MV-4-11 (cell line): ENCODE measurements at places on chromosomes 2 and 18.
A peak's percentile ranks its signal among the peaks of the same experiment; 100 is the strongest.

DNA sequence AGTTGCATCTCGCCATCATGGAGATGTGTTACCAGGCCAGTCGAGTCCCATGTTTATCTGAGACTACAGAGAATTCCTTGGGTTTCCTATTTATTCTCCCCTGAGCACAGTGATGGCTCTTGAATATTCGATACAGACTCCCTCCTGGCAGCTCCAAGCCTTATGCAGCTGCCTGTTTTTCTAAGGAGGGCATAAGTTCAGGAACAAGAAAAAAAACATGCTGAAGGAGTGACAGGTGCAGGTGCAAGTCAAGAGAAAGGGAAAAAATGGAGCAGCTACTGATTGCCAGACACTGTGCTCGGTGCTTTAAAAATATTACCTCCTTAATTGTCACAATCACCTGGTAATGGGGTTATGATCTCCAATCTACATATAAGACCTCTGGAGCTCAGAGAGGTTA lies 177.2 kb upstream of the DPP10 start:
- DNase-seq: no peak

GRCh38 chr2:42961961-42962360 lies 169.6 kb upstream of the HAAO start:
- DNase-seq: peak; percentile 43

DNA sequence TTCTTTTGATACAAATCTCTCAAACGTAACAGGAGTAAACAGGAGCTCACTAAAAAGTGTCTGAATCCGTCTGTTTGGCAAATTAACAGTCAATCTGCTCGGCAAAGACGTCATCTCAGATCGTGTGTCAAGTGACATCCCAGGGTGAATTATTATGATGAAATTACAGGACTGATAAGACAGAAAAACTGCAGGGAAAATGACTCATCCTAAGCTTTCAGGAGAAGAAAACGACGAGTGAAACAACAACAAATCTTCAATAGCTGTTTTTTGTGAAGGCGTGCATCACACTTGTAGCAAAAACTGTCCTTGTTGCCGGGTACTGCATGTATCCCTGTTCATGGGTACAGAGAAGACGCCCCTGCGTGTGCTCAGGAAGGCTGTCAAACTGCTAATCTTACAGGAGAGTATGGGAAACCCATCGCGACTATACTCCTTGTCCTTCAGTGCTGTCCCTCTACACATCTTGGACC lies 24.9 kb downstream of the EPB41L3 start:
- DNase-seq: no peak

DNA sequence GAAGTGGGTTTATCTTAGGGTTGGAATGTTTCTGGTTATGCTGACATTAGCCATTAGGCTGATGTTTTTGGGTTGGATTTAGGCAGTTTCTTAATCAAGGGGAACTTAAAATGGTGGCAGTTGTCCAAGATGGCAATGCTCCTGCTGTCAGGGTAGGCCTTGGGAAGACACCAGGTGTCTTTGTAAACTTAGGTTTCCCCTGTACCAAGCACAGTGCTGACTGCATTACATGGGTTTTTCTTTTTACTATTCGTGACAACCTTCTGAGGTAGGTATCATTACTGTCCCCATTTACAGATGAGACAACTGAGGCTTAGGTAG lies 528 bp upstream of the ATG16L1 start:
- no peak for DNase-seq

DNA sequence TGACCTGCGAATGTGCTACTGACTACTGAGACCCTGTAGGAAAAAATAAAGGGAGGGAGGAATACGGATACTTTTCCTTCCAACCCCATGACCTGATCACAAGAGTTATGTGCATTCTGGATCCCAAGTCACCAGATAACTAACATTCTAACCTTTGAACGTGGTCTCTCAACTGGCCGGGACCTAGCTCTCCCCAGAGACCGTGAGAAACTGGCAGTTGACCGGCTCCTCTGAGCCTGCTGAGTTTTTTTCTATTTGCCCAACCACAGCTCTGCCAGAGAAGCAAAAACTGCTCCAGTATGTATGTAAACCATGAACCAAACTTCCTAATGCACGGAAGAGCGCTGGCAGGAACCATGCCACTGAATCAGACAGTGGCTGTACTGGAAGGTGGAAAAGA lies 47.5 kb upstream of the PTMA start:
- no peak for DNase-seq

DNA sequence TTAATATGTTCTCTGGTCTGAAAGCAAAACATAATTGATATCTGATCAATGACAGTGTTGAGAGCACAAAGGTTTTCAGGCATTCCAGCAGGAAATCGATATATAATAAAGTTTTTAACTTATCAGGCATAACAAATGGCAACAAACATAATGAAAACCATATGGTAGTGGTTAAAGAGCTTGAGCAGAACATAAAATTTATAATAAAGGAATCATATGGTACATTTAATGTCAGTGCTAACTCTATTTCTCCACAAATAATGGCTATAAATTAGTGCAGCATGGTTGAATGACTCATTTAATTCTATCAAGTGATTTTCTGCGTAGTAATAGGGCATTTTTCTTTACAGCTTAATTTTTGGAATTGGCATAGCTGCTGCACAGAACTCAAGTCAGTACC lies 306.2 kb downstream of the FSIP2 start:
- no peak for DNase-seq

DNA sequence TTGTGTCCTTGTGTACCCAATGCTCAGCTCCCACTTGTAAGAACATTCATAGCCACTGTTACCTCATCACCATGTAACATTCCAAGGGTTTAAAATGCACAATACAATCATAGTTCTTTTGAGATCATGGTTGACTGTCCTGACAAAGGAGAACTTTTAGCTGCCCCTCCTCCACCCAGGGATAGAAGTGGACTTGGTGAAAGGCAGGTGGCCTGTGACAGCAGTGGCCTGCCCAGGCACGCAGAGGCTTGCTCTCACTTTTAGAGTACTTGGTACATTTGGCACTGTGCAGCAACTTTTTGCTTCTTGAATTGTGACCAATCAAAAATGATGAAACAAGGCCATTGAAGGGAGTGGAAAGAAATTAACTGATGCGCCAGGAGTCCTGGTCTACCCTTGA lies 108.7 kb downstream of the ANKRD44 start:
- DNase-seq: no peak

DNA sequence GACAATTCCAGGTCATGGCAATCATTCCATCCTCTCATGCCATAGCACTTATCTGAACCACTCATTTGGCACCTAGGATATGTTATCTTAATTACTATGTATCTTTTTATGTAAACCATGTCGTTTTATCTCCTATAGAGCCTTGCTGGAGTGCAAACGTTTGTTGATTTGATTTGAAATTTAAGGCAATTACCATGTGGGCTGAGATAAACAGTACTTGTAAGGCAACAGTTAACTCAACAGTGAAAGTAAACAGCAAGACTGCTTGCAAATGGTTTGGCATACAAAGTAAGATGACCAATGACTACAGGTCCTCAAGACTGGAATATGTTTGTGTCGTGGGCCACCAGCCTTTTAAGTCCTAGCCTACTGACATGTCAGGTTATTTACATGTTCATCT lies 133.7 kb upstream of the ZFP36L2 start:
- no peak for DNase-seq

- no peak for DNase-seq
These were observed 31.7 kb downstream of the MBP start for GRCh38 chr18:77100751-77101355.

GRCh38 chr2:158940356-158940755 lies 28.1 kb upstream of the TANC1 start:
- no peak for DNase-seq

GRCh38 chr2:20212871-20213503 lies 11.9 kb downstream of the SDC1 start:
- no peak for DNase-seq

DNA sequence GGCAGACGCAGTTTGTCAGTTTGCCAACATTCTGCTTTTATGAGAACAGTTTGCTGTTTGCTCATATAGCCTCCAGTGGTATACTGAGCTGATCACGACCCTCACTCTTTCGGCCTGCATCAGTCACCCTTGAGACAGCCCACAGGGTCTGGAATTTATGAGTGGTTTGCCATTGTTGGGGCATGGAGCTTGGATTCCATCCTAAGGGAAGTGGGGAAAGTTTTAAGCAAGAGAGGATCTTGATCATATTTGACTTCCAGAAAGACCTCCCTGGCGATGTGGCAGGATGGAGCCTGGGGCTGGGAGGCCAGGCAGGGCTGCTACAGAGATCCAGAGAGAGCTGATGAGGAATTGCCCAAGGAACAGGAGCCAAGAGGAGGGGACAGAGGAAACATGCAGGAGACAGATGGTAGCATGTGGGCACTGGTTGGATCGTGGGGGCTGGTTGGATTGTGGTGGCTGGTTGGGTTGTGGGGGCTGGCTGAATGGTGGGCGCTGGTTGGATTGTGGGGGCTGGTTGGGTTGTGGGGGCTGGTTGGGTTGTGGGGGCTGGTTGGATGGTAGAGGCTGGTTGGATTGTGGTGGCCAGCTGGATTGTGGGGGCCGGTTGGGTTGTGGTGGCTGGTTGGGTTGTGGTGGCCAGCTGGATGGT lies 27.3 kb upstream of the GPR17 start:
- no peak for DNase-seq

GRCh38 chr18:28794459-28795245 lies 617.7 kb upstream of the CDH2 start:
- no peak for DNase-seq

GRCh38 chr2:40353231-40353630 lies 98.7 kb downstream of the SLC8A1 start:
- DNase-seq: no peak

DNA sequence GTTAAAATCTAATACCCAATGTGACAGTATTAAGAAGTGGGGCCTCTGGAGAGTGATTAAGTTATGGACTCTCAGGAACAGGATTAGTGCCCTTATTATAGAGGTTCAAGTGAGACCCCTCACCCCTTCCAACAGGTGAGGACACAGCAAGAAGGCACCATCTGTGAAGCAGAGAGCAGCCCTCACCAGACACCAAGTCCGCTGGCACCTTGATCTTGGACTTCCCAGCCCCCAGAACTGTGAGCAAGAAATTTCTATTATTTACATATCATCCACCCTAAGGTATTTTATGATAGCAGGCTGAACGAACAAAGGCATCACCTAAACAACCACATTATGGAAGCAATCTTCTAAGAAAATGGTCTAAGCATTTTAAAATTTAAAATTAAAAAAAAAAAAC lies 59.0 kb downstream of the HDAC4 start:
- DNase-seq: no peak

DNA sequence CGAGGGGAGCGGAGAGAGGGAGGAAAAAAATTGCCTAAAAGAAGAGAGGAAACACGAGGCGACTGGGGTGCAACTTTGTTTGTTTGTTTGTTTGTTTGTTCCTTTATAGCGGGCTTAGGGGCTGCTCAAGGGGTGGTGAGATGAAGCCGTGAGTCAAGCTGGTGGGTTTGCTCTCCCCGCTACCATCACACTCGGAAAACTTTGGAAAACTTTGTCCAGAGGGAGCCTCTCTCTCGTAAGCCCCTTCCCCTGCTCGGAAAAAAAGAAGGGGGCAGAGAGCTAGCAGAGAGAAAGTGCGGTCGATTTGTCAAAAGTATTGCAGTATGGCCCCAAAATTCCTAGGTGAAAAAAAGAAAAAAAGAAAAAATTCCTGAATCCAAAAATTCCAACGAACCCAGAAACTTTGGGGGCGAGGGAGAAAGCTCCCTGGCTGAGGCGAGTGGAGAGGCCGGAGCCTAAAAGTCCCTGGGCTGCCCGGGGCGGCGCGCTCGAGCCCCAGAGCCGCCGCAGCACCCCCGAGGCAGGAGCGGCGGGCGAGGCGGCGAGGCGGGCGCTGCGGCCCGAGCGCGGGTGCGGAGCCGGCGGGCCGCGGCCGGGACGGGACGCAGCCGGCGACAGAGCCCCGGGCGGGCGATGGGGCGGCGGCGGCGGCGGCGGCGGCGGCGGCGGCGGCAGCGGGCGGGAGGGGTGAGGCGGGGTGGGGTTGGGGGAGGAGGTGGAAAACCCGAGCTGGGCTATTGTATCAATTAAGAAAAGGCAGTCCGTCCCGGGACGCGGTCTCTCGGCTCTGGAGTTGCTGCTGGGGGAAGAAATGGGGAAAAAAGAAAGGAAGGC lies 558 bp upstream of the CYP26B1 start:
- DNase-seq: no peak

GRCh38 chr18:76977684-76978232 lies 154.8 kb downstream of the MBP start:
- DNase-seq: no peak

GRCh38 chr2:47271054-47272000 lies 116.2 kb upstream of the STPG4 start:
- no peak for DNase-seq

- no peak for DNase-seq
These were observed 2.6 kb downstream of the MAB21L4 start for GRCh38 chr2:240893363-240893844.

- DNase-seq: peak; percentile 87
These were observed 13.7 kb upstream of the INO80C start for GRCh38 chr18:35511428-35511827.

DNA sequence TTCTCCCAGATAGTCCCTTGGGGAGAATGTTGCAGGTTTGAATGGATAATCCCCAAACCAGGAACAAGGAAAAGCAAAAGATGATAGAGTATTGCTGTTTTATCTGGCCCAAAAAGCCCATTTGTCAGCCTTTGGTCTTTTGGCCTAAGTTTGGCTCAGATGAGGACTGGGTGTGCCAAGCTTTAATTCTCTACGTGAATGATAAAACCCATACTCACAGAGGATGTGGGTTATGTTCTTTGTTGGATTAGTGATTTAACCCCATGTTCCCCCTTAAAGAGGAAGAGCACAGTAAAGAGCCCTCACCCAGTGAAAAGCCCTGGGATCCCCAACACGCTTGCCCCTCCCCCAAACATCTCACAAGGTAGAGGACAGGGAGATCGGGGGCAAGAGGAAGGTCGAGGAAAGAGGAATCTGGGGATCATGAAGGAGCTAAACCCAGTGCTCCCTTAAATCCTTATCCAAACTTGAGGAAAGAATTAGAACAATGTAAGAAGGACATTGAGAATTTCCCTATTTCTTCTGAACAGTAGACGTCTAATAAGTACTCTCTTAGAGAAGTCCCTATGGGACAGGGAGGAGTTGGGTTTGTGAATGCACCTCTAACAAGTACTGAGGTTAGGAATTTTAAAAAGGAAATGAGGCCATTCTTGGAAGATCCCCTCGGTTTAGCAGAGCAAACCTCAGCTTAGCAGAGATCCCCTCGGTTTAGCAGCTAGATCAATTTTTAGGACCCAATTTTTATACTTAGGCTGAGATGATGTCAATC lies 105.0 kb downstream of the HIBCH start:
- no peak for DNase-seq

- DNase-seq: no peak
These were observed 356.9 kb downstream of the ZNF521 start for GRCh38 chr18:24995056-24995455.

DNA sequence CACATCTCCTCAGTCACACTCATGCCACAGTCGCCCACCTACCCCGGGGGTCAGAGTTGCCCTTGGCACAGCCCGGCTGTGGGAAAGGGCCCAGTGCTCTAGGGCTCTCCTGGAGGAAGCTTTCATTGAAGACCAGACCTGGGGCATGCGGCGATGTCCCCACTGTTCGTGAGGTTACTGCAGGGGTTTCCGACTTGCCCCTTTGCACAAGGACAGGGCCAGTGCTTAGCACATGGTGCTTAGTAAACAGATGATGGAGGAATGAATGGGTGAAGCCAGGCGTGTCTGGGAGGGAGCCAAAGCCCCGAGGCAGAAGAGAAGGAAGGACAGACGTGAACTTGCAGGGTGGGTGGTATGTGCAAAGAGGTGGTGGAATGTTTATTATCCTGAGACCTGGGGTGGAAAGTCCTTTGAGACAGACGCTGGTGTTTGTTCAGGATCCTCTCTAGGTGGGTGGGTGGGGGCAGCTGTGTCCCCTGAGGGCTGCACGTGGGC lies 205.9 kb upstream of the ARL4C start:
- DNase-seq: no peak

- DNase-seq: no peak
These were observed 359.6 kb upstream of the MC4R start for GRCh38 chr18:60732143-60732542.

GRCh38 chr2:155679647-155680046 lies 652.9 kb downstream of the NR4A2 start:
- no peak for DNase-seq
